ENCODE measurements at places on chromosomes 3 and 15.

- DNase-seq: no peak
Measured at GRCh38 chr3:95280711-95281352, 1218.0 kb downstream of the NSUN3 start.

DNA sequence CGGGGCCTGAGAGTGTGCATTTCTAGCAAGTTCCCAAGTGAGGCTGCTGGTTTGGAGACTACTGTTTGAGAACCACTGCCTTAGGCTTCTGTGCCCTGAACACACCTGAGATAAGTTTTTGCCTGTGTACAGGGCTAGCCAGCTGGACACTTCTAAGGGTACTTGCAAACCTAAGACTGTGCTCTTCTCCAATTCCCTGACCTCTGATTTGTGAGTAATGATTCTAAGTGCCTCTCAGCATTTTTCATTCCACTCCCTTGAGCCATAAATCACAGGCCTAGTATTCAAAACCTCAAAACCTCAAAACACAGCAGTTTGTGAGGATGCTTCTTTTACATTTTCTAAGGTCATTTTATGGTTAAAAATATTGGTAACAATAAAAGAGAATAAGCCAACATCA is 148.4 kb downstream of the CHST2 start:
- no peak for DNase-seq

GRCh38 chr15:85473455-85473854 is 93.1 kb downstream of the AKAP13 start:
- no peak for DNase-seq

DNA sequence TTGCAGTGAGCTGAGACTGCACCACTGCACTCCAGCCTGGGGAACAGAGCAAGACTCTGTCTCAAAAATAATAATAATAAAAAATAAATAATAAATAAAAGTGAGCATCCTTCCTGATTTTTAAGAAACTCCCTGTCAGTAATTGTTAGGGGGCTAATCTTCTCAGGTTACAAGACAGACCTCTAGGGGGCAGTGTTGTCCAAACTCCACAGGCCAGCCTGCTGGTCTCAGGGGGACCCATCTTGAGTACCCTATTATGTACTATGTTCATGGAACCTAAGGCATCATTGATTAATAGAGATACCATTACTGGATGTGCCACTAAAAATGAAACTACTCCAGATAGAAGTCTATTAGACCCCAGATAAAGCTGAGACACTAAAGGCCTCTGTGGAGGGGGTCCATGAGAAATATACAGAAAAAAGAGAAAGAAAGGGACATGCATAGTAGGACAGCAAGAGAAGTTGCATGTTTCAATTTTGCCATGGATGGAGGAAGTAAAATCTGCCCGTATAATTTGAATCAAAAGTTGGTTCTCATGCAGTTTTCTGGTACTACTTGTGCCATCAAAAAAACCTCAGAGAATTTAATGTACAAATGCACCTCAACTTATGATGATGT is 85.5 kb upstream of the CDV3 start:
- no peak for DNase-seq

DNA sequence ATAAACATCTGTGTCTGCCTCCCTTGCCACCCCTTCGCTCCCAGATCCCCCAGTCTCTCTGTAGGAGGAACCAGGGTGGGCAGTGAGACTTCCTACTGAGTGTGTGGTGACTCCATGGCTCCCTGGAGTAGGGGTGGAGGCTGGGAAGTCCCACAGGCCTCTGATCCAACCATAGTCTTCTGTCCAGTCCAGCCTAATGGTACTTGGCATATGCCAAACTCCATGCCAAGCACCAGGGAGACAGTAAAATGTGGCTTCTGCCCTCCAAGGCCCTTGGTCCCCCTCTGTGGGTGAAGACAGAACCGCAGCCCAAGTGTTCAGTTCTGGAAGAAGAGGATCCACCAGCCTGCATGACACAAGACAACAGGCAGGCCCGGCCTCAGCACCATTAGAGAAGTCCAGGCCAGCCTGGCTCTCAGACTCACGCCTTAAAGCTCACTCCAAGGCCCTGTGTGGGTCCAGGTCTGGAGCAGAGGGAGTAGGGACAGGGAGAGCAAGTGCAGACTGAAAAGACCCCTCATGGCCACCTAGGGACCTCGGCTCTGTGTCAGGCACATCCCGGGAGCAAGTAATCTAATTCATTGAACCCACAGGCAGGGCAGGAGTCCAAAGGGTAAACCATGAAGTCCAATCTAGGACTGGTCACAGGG is 112.7 kb downstream of the ETFA start:
- DNase-seq: no peak

GRCh38 chr15:70459312-70459711 is 304.0 kb downstream of the UACA start:
- no peak for DNase-seq

DNA sequence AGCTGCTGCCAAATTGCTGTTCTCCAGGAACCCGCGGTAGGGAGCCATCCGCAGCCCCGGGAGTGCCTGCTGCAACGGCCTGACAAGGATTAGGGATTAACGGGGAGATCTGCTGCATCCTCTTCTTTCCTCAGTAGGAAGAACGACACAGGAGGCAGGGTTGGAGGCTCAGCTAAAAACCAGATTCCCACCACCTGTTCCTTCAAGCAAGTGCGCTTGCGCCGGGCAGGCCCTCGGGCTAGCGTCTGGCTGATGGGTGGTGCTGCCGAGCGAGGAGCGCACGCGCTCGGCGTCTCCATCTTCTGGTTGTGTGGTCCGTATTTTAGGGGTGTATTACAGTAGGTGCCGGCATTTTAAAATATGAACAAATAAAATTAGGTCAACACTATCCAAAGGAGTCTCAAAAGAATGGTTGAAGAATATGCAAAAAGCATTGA is 25.4 kb upstream of the SLC25A26 start:
- DNase-seq: no peak

DNA sequence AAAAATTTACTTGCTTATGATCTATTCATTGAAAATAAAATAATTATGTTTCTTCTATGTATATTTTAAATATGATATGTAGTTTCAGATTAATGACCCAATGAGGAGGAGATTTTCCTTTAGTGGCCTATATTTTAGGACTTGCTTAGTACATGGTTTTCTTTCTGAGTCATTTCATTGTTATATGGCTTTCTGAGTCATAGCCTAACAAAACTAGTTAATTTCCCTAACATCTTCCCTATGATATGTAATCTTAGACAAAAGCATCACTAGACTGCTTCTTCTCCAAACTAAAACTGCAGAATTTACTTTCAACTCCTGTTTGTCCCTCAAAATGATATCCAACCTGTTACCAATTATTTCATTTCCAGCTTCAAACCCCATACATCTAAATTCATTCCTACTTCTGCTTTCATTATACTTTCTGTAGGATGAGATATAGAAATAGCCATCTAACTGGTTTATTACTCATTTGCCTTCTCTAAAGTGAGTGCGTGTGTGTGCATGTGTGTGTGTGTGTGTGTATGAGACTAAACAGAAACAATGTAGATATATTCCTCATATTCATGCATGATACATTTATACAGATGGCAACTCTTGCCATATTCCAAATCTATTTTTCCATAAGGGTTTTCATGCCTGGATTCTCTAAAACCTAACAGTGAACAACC is 915.0 kb upstream of the GBE1 start:
- DNase-seq: no peak
